Kidney glomerular epithelial cell (primary cell): ENCODE measurements at places on chromosomes 5 and 9.

DNA sequence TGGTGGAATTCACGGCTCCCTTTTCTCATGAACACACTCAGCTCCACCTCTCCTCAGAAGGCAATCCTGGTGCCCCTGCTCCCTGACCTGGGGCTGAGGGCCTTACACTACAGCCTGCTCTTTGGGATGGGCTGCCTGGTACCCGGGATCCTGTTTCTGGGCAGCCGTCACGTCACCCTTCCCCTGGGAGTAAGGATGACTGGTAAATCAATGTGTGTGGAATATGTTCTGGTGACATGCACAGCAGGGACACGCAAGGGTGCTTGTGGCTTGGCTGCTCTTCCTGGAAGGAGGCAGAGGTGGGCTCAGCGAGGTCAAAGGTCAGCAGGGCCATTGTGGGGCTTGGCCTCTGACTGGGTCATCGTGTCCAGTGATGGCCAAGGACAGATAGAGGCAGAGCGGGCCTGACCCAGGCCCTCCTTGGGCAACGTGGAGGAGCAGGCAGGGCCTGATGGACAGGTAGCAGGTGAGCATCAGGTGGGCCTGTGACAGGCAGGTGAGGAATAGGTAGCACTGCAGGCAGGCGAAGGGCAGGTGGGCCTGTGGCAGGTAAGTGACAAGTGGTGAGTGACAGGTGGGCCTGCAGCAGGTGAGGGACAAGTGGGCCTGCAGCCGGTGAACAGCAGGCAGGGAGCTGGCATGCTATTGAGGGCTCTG, 399.4 kb upstream of the IRX4 start:
- DNase-seq: no peak

DNA sequence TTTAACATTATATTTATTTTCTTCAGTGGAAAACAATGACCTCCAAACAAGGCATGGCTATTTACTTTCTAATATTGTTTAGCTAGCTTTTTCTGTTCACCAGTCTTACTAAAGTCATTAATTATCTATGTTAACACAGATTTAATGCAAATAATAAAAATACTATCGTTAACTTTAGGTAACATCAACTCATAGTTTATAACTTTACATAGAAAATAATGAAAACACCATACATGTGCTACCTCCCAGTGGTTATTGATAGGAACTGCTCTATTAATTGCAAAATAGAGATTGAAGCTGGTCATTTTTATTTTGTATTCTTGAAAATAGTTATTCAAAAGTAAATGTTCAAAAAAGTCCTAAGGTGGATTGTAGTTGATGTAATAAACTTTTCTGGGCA, 78.3 kb upstream of the HCN1 start:
- no peak for DNase-seq

- no peak for DNase-seq
These were observed 42.7 kb upstream of the CEP72 start for GRCh38 chr5:569358-569867.

- no peak for DNase-seq
These were observed 61.3 kb downstream of the AMBP start for GRCh38 chr9:114016629-114017423.

DNA sequence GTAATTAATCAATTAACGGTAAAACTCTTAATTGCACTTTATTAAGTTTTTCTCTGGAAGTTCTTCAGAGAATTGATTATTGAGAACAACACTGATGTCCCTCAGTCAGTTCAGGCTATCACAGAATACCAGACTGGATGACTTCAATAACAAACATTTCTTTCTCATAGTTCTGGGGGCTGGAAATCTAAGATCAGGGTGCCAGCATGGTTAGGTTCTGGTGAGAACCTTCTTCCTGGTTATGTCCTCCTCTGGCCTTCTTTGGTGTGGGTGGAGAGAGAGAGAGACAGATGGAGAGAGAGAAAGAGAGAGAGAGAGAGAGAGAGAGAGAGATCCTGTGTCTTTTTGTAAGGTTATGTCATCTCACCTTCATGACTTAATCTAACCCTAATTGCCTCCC, 71.4 kb upstream of the DAP start:
- no peak for DNase-seq

DNA sequence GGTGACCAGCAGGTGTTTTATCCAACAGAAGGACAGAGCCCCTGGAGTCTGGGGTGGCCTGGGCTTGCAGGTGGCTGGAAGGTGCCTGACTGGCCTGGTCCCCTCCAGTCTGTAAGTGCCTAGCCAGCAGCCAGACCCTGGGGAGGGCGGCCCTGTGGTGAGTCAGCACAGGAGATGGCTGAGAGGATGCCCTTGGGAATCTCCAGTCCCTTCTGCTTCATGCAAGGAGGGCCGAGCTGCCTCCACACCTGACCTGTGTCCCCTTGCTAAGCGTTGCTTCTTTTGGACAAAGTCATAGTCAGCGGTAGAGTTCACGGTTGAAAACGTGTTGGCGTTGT, 20.2 kb downstream of the OBP2B start:
- no peak for DNase-seq

DNA sequence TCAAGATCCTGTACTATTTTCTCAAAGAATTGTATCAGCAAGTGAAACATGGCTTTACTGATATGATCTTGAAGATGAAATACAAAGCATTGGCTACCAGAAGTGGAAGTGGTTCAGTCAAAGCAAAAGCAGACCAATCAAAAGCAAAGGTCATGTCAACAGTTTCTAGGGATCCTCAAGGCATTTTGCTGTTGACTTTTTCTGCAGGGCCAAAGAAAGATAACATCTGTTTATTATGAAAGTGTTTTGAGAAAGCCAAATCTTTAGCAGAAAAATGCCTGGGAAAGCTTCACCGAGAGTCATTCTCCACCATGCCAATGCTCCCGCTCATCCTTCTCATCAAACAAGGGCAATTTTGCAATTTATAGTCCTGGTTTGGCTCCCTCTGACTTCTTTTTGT, 90.3 kb upstream of the ACO1 start:
- no peak for DNase-seq

DNA sequence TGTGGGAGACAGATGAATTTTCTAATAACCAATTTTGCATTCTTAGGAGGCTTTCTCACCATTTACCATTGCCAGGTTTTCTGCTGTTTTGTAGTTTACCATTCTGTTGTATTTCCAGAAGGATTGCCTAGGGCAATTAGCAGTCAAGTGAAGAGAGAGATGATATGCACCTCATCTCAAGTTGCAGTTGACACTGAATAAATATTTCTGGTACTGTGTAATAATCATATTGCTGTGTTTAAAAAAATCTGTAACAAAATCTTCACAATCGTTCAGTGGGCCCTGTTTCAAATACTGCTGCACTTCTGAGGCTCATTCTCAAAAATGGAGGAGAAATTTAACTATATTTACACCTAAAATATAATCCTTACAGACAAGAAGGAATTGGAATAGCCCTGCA, 706.1 kb upstream of the PTPRD start:
- DNase-seq: no peak

- DNase-seq: no peak
These were observed 48.3 kb downstream of the ERCC6L2 start for GRCh38 chr9:95923794-95924193.

DNA sequence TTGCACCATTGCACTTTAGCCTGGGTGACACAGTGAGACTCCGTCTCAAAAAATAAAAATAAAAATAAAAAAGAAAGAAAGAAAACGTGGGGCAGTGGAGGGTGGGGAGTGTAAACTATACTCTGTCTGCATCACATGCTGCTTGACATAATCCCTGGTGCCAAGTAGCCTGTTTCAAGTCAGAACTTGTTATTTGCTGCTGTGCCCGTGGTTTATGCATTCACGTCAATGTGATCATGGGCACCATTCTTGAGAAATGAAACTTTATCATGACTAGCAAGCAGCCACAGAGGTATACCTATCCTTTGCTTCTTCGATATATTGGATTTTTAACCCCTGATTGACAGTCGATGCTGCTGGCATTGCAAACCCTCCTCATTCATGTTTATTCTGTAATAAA, 4.1 kb upstream of the SMU1 start:
- no peak for DNase-seq

DNA sequence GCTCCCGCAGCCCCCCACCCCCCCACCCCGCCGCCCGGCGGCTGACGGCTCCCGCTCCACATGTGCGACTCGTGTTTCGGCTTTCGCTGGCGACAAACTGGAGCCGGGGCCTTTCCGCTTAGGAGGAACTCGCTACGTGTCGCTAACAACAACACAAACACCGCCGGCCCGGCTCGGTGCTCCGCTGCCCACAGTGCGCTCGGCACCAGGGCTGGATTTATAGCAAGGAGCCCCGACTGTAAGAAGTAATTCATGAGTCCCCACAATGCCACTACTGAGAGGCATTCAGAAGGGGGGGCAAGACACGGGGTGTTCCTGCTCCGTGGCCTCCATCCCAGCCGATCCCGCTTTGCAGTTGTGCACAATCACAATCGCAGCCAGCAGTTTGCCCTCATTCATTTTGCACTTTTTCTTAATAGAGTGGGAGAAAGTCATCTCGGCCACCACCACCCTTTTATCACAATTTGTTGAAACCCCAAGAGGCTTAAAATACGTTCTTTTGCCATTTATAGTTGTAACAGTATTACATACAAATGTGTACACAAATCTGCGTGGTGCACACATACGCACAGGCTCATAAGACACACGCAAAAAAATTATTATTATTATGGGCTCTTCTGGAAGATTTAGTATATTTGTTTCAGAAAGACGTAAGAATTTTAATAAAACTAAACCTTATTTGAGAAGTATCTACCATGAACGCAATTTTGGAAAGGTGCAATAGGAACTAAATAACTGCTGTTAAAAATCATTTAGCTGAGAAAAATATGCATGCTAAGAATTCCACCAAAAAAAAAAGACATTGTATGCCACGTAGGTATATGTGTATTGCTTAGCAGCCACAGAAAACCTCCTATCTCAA, 48.1 kb downstream of the EBF1 start:
- no peak for DNase-seq

DNA sequence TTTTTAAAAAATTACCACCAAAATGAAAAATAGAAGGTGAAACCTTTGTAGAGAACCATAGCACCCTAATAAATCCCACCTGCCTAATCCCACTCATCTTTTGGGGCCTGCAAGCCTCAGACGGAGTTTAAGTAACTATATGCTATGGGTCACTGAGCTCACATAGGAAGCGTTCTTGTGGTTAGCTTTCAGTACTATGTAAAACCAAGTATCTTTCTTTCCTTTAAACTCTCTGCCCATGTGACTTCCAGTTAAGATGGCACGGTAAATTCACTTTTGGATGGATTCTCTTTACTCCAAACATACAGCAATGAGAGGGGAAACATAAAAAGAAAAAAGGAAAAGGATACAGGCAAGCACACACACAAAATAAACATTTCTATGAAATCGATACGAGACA, 50.9 kb downstream of the FANCC start:
- DNase-seq: no peak

DNA sequence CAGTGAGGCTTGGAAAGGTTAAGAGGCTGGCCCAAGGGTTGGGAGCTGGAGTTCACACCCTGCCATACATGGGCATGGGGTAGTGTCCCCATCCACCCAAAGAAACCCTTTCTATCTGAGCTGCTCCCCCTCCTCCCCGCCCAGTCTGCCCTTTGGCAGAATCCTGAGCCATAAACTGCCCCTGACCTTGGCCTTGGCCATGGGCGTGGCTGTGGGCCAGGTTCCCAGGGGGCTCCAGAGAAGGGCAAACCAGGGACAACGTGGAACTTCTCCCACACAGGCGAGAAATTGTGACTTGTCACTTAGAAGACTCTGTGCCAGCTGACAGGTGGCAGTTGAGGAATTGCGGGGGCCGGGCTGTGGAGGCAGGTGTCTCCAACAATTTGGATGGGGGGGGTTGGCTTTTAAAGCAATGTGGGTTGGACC, 4.8 kb downstream of the FAM78A start:
- DNase-seq: no peak

DNA sequence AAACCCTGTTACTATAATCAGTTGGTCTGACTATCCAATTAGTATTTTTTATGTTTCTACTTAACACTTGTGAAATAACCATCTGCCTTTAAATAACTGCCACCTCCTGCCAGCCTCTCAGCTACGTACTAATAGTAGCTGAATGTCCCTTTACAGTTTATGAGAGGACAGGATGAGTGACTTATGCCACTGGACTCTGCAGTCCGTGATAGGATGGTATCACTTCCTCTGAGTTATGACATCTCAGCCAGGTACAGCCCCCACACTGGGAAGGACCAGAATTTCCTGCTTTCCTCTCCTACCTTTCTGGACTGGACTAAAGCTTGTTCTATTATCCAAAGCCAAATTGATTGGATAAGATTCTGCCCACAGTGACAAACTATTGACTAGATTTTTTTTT, 102.9 kb downstream of the ZFAND5 start:
- DNase-seq: no peak

- no peak for DNase-seq
These were observed 65.0 kb downstream of the KIAA1958 start for GRCh38 chr9:112551641-112552040.

DNA sequence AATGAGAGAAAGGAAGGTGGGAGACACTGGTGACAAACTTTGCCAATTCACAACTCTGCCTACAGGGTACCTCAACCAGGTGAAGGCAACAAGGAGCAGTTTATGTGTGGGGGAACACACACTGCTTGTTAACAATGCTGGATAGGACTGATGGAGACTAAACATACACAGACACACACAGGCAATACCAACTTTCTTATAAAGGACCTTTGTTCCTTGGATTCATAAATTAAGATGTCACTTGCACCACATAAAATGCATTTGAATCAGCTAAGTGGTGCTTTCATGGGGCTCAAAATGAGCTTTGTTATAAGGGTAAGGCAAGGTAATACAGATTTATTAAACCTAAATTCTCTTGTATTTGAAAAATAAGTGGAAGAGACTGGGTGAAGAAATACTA, 4.0 kb downstream of the TSTD2 start:
- no peak for DNase-seq
